Activated CD4-positive, alpha-beta T cell treated with anti-CD3 and anti-CD28 coated beads for 36 hours (primary cell): ENCODE measurements at places on chromosomes 1 and 21. TPM values are rescaled to one million over a fixed set of nuclear protein-coding genes. Genes with fewer than 3 reads are reported as not detected.
A peak's percentile ranks its signal among the peaks of the same experiment; 100 is the strongest.

The ADORA1 gene
- not detected for total RNA-seq

The S1PR1 gene
- 109 TPM for total RNA-seq

The HSD3B2 gene
- total RNA-seq = not detected

The WRAP73 gene
- 28.9 TPM for total RNA-seq

The KCNJ6 gene
- not detected for total RNA-seq

The GBP5 gene
- 122 TPM for total RNA-seq

GRCh38 chr21:38277501-38278131, 20.8 kb downstream of the KCNJ15 start:
- peak; percentile 42 for DNase-seq

- no peak for DNase-seq
Measured at GRCh38 chr1:234839663-234840062, 229.7 kb upstream of the IRF2BP2 start.

DNA sequence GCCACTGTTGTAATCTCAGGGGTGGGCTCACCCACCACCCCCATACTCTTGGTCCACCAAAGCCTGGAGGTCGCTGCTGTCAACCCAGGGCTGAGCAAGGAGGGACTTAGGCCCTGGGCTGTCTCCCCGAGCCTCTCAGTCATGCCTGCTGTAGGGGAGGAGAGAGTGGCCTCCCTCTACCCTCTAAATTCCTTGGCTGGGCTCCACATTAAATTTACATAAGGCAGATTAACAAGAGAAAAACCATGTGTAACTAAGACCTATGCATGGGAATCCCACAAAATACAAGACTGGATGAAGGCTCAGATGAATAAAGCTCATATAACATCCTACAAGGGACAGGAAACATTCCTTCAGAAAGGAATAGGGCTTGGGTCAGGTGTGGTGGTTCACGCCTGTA, 1.8 kb upstream of the PIK3CD start:
- DNase-seq = no peak

- DNase-seq = no peak
Measured at GRCh38 chr1:233916706-233917105, 12.2 kb downstream of the SLC35F3 start.

DNA sequence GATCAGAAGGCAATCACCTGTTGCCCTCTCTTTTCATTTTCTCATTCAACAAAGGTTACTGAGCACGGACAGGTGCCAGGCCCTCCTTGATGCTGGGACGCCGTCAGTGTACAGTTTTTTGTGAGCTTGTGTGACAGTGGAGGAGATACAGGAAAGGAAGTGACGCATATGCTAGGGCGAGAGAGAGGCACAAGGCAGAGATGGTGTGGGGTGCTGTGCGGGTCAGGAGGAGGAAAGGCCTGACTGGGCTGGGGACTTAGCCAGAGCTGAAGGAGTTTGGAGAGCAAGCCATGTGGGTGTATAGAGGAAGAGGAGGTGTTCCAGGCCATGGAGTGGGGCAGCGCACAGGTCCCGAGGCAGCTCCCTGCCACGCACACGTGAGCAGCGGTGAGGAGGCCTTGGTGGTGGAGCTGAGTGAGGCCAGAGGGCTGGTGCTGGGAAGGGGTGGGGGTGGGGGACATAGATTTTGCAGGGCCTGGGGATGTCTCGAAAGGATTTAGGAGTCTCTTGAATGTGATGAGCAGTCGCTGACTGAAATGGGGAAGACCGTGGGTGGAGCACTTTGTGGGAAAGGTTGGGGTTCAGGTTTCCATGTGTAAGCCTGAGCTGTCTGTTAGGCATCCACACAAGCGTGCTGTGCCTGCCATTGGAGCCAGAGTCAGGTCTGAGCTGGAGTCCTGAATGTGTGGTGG, 46.0 kb downstream of the TRAPPC10 start:
- DNase-seq = peak; percentile 77

GRCh38 chr21:23960769-23961168, 1646.5 kb downstream of the MRPL39 start:
- DNase-seq = no peak

- DNase-seq = no peak
Measured at GRCh38 chr1:89191314-89191713, 7.4 kb downstream of the GBP4 start.

DNA sequence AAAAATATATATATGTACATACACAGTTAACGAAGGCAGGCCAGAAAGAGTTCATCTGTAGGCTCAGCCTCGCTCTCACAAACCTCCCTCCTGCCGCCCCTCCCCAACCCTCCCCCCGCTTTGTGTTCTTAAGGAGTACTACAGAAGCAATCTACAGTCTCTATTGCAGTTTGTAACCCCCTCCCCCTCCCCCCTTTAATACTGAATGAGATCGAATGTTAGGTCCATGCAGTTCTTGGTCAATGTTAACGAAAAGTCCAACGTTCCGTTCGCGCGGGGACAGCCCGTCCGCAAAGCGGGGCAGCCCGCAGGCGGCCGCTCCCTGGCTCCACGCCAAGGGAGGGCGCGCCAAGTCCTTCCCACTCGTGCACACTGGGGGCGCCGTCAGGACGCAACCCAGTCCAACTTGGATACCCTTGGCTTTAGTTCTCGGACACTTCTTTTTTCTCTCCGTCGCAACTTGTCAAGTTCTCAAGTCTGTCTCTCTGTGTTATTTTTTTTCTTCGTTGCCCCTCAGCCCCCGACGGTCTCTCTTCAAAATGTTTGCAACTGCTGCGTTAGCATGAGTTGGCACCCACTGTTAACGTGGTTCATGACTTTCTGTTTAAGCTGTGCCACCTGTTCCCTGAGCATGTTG, 2.2 kb downstream of the JUN start:
- DNase-seq = peak; percentile 64

GRCh38 chr1:160681066-160681890, 30.3 kb downstream of the CD48 start:
- peak; percentile 96 for DNase-seq

GRCh38 chr1:114671939-114672275, 2.1 kb upstream of the DENND2C start:
- DNase-seq = no peak

DNA sequence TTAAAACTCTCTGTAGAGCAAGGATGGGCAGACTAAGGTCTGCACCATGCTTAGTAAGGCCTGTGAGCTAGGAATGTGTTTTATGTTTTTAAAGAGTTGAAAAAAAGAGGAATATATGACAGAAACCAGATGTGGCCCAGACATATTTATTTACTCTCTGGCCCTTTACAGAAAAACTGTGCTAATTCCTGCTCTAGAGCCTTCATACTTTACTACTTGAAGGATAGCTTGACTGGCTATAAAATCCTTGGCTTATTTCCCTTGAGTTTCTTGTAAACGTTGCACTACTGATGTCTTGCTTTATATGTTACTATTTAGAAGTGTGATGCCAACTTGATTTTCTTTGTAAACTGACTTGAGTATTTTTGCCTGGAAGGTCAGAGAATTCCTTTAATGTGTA, 33.5 kb downstream of the CTBS start:
- DNase-seq = no peak

DNA sequence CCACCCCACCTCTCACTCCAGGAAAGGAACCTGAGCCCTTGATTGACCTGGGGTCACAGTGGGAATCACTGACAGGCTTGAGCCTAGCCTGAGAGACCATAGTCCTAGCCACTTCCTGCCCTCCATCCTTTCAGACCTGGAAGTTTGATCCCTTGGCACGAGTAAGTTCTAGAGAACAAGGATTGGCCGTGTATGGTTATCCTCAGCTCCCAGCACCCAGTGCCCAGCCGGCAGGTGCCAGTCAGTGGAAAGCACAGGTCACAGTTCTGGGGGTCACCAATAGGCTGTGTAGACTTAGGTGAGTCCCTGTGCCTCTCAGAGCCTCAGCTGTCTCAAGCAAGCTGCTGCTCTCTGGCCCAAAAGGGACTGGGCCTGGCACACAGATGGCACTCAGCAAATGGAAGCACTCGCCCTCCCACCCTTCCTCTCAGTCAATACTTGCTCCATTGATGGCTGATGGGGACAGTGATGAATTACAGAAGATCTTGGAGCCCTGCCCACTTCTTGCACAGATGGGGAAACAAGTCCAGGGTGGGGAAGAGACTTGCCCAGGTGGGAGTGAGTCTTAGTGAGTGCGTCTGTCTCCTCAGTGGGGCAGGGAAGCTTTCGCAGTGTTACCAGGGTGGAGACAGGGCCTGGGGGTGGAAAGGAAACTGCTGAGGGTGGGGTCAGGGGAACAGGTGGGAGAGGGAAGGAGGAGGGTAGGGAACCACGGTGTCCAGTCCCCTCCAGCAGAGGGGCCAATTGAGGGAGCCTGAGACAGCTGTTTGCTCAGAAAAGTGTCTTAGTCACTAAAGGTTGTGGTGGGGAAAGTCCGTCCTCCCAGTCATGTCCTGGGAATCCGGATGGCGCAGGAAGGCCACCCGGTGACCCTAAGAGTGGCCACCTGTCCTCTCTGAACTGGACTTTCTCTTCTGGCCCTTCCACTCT, 2.6 kb upstream of the KCNQ4 start:
- no peak for DNase-seq
